ENCODE measurements at places on chromosomes 7 and 10.
A peak's percentile ranks its signal among the peaks of the same experiment; 100 is the strongest.

DNA sequence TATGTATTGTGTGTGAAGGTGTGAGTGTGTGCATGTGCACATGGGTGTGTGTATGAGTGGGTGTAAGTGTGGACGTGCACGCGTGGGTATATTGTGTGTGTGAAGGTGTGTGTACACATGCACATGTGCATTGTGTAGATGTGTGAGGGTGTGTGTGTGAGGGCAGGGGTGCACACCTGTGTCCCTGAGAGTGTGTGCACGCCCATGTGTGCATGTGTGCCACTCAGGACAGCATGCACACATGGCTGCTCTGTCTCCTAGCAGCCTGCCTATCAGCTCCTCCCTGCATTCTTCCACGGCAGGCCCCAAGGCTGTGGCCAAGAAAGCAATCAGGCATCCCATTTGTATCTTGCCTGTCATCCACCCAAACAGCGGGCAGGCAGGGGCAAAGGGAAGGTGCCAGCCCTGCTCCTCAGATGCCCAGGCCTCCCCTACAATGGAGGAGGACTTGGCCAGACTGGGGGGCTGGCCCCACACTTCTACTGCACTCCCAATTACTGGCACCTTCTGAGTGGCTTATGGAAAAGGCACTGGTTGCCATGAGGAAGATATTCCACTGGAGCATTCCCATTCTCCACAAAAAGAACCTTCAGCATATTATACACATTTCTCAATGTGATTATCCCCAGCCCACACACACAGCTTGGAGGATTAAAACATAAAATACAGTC lies 380.4 kb upstream of the ZMIZ1 start:
- DNase-seq = no peak

DNA sequence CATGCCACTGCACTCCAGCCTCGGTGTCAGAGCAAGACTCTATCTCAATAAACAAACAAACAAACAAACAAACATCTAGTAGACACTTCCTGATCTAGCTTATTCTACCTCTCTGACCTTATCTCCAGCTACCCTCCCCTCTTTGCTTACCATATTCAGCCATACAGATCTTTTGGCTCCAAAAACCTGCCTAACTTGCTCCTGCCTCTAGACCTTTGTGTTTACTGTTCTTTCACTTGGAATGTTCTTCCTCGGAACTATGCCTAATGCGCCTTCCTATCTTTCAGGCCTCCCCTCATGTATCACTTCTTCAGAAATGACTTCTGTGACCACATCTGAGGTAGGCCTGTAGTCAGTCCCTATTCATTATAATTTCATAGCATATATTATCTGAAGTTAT lies 20.3 kb upstream of the WNT8B start:
- DNase-seq = no peak

GRCh38 chr10:14556285-14556956 lies 218.3 kb downstream of the FAM107B start:
- no peak for DNase-seq

GRCh38 chr7:40965774-40966173 lies 737.1 kb downstream of the INHBA start:
- no peak for DNase-seq

DNA sequence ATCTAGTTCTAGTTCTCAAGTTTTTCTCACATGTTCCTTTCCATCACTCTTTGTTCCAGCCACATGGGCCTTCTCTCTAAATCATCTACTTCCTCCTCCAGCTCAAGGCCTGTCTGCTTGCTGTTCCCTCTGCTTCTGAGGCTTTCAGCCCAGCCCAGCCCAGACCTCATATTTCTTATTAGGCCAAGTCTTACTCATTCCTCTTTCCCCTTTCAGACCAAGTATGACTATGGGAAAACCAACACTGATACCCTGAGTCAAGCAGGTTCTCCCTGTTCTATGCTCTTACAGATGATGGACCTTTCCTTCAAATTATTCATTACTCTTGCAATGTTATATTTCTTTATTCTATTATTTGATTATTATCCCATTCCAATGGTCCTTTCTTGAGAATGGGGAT lies 80.3 kb upstream of the SEM1 start:
- no peak for DNase-seq

DNA sequence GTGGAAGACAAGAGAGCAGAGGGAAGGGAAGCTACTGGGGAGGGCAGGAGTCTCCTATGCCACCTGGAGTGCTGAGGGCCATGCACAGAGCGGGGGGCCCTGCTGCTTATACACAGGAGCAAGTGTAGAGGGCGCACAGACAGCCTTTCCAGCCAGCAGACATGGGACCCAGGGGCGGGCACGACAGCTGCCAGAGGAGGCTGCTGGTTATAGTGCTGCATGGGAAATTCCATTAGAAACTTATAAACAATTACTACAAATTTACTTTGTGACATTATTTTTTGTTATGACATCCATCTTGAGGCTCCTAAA lies 90.5 kb downstream of the WDFY4 start:
- no peak for DNase-seq

- no peak for DNase-seq
Measured at GRCh38 chr7:90595801-90596670, at the start of gene CDK14. Gene CDK14, plus strand, starts transcription at chr7:90596321. Its CDS starts 307 bp downstream, at chr7:90596628.

- no peak for DNase-seq
Measured at GRCh38 chr7:45570797-45571196, 3.4 kb upstream of the ADCY1 start.

GRCh38 chr10:73908853-73909539 lies 1.9 kb upstream of the PLAU start:
- peak; percentile 83 for DNase-seq

GRCh38 chr7:98211221-98211675 lies at the start of gene BHLHA15:
Gene BHLHA15, plus strand, starts transcription at chr7:98211439. Its CDS starts 871 bp downstream, at chr7:98212310.
- no peak for DNase-seq

GRCh38 chr10:78935697-78936407 lies 132.9 kb upstream of the ZMIZ1 start:
- DNase-seq = no peak

- no peak for DNase-seq
Measured at GRCh38 chr10:43258211-43258561, 8.7 kb downstream of the RASGEF1A start.

GRCh38 chr10:104925232-104925851 lies 284.3 kb downstream of the SORCS3 start:
- DNase-seq = no peak

- DNase-seq = no peak
Measured at GRCh38 chr10:129877773-129878371, 86.2 kb downstream of the EBF3 start.

DNA sequence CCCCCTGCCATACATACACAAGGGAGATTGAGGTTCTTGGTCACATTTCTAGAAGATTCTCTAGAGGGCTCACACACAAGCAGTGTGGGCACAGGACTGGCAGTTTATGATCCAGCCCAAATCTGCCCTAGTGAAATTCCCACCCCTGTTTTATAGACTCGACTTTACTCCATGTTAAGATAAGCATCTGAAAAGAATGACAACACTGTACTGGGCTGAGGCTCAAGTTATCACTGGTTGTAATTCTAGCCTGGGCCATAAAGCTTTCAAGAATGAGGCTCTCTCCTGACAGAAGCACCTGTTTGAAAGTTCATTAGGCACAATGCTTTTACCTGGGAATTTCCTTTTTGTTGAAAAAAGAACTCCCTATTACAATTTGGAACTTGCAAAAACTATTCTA lies 195.6 kb upstream of the GLI3 start:
- DNase-seq = no peak

GRCh38 chr7:74466196-74466813 lies 12.6 kb downstream of the GTF2IRD1 start:
- DNase-seq = no peak

GRCh38 chr10:29756451-29756850 lies 121.7 kb upstream of the SVIL start:
- DNase-seq = no peak
